Activated T-helper 2 cell treated with anti-CD3 and anti-CD28 coated beads, Interferon-gamma antibody, Interleukin-2, Interleukin-4, amounts not matched to agents 10 μg/mL and 5 μg/mL and 100 μg/mL, durations not matched to agents 14 hours and 24 hours and 36 hours (primary cell): ENCODE measurements at places on chromosomes 3 and 15. TPM values are rescaled to one million over a fixed set of nuclear protein-coding genes. Genes with fewer than 3 reads are reported as not detected.

The COL6A5 gene
- total RNA-seq = not detected in 2 replicates

The MAGEL2 gene
- total RNA-seq = not detected in 2 replicates

The GABRR3 gene
- not detected in 2 replicates for total RNA-seq

The ZNF774 gene
- total RNA-seq = 2.7 and 3.6 TPM in 2 replicates

The HEMK1 gene
- total RNA-seq = 61.7 and 68.7 TPM in 2 replicates

The ADAMTS17 gene
- total RNA-seq = 0.28 and 1.1 TPM in 2 replicates

The PEAK1 gene
- total RNA-seq = 26.0 and 27.0 TPM in 2 replicates

The KBTBD13 gene
- total RNA-seq = not detected in 2 replicates

The ZWILCH gene
- total RNA-seq = 33.0 and 34.5 TPM in 2 replicates

The TF gene
- 0.11 and 0.25 TPM in 2 replicates for total RNA-seq

The RPLP1 gene
- total RNA-seq = 1,844 and 1,891 TPM in 2 replicates

The PLA2G4D gene
- not detected in 2 replicates for total RNA-seq

The SLC6A11 gene
- total RNA-seq = not detected in 2 replicates

The ARGFX gene
- not detected in 2 replicates for total RNA-seq

The MAP1A gene
- total RNA-seq = 1.9 TPM in 2 replicates

The ACTR8 gene
- total RNA-seq = 52.4 and 59.0 TPM in 2 replicates

The SLC28A2 gene
- not detected in 2 replicates for total RNA-seq
